ENCODE measurements at places on chromosomes 7 and 10.

DNA sequence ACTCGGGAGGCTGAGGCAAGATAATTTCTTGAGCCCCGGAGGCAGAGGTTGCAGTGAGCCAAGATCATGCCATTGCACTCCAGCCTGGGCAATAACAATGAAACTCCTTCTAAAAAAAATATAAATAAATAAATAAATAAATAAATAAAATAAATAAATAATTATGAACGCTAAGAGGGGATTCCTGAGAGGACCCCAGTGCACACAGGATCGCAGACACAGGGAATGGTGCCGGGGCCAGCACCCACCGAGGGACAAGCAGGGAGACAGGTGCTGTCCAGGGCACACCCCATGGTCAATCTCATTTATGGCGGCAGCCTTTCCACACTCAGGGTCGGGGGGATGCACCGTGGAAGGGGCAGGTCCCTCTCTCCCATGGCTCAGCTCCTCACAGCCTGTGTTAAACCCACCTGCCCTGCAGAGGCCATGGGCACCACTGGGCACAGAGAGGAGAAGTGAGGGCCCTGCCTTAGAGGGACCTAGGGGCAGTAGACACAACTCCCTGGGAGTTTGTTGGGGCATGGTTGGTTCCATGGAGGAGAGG lies 2.2 kb upstream of the RAMP3 start:
- no peak for DNase-seq

DNA sequence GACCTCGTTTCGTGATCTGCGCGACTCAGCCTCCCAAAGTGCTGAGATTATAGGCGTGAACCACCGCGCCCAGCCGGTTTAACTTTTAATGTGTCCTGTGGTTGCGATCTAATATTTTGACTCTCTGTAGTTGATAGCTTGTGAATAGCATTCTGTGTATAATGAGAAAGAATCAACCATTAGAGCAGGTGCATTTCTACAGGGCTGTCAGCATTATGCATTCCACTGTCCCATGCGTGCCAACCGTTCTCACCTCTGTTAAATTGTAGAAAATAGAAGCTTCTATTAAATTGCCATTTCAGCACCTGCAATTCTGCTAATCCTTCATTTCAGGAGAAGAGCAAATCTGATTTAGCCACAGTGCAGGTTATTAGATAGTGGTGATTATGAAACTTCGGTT lies 61.7 kb downstream of the VIM start:
- no peak for DNase-seq

- DNase-seq = no peak
Observed at GRCh38 chr10:19096501-19097073, 48.0 kb downstream of the MALRD1 start.

- DNase-seq = no peak
Observed at GRCh38 chr7:138979226-138979979, 1.8 kb downstream of the KIAA1549 start.

DNA sequence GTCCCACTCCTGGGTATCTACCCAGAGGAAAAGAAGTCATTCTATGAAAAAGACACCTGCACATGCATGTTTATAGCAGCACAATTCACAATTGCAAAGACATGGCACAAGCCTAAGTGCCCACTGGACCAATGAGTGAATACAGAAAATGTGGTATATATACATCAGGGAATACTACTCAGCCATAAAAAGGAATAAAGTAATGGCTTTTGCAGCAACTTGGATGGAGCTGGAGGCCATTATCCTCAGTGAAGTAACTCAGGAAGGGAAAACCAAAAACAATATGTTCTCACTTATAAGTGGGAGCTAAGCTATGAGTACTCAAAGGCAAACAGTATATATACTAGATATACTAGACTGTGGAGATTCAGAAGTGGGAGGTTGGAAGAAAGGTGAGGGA lies 53.7 kb downstream of the VKORC1L1 start:
- no peak for DNase-seq

DNA sequence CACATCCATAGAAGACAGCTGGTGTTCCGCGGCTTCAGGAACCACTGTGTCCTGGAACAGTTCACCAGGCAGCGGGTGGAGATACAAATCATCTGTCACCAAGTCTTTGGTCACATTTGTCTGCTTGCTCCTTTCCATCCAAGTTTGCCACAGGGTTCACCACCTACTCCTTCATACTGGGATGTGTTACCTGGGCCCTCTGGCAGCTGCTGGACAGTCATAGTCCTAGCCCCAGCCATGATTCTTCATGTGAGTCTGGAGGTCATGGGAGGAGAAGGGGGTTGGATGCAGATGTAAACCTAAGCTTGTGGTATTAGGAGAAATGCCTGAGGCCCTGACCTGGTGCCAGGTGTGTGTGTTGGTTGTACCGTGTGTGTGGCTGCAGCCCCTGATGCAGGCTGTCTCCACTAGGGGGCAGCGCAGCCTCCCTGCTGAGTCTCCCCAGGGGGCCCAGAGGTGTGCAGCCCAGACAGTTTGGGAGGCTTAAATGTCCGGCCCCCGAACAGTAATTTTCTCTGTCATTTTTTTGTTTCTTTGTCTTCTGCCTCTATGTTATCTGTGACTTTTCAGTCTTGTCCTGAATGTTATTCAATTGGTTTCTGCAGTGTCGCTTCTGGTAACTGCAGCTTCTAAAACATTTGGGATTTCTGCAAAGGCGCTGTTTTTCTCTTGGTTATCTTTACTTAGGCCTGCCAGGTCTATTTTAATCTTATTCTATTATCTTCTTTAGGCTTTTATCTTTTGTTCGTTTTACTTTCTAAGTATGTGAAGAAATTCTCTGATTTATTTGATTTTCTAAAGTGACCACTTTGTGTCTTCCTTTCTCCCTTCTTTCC lies 14.8 kb downstream of the NPS start:
- DNase-seq = peak; percentile 5

GRCh38 chr10:27534161-27534700 lies 30.1 kb downstream of the RAB18 start:
- no peak for DNase-seq

DNA sequence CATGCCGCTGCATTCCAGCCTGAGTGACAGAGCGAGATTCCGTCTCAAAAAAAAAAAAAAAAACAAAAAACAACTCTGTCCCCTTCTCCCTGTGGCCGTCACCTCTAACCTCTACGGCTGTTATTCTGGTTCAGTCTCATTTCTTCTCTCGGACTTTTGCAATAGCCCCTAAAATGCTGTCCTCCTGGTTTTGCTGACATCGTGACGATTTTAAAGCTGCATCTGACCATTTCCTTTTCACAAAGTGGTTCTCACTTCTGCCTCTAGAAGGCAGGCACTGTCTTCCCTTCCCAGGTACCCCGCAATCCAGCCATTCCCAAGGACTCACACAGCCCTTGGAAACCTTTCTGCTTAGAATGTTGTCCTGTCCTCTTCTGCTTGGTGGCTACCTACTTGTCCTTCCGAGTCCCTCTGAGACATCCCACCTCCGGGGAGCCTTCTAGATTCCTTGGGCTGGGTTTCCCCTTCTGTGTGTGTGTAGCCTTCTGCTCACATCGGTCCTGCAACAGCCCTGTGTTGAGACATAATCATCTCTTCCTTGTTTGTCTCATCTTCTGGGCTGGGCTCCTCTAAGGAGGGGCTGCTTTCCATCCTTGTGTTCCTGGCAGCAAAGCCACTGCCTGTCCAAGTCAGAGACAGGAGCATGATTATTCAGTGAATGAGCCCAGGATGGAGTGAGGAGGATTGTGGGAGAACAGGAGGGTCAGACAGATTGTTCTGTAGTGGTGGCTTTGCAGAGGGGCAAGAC lies 83.1 kb downstream of the GRK5 start:
- no peak for DNase-seq

DNA sequence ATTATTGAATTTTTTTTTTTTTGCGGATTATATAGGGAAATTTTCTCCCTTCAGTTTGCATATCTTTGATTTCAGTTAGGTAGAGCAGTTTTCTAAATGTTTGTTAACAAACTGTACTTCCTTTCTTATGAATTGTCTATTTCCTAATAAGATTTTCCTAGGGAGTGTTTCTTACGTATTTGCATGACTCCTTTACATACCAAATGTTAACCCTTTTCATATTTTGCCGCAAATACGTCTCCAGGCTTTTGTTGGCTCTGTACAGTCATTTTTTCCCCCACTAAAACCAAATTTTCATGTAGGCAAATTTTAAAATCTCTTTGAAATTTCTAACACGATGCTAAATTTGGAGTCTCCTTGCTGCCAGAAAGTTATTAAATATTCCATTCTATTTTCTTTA lies 1.9 kb upstream of the FRAT2 start:
- no peak for DNase-seq

DNA sequence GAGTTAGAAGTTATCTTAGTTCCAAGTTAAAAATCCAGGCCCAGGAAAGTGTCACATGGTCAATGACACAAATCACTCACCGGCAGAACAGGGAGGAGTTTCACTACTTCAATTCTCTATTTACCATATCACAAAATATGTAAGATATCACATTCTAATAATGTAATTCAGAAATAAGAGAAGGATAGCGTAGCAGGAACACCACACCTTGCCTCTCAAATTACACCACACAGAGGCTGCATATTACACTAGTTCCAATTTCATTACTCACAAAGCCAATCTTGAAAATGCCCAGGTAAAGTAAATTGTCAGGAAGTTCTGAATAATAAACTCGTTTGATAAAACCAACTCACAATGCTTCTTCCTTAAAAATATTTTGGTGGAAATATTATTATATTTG lies 169.2 kb downstream of the CTTNBP2 start:
- DNase-seq = no peak

- no peak for DNase-seq
Observed at GRCh38 chr10:84478151-84478550, 149.8 kb downstream of the CCSER2 start.

All from hematopoietic multipotent progenitor cell treated with erythropoietin and hydrocortisone succinate and interleukin-3 and kit ligand, for 17 days (in vitro differentiated cells).